ENCODE measurements at places on chromosomes 13 and 19.

DNA sequence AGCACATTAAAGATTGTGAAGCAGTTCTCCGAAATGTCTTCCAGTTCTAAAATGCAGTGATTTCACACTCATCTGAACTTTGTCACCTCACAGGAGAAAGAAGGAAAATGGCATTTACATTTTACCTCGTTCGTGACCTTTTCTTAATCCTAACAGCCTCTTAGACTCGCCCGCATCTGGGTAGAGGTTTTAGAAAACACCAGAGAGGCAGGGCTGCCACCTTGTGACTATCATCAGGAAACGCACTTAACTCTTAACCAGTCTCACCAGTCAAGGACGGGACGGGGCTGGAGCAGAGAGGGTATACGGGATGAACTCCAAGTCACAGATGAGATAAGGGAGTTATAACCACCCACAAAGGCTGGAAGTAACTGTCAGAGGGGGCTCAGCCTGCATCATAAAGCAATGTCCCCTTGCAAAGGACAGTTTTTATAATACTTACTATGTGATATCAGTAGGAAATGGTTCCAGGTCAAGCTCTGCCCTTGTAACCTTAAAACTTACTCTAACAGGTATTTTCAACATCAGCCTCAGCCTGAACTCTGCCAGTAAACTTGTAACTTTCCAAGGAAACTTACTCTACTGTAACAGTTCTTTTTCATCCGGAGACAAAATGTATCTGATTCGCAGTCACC, 8.6 kb upstream of the CEACAM6 start:
- no peak for DNase-seq

- no peak for DNase-seq
Observed at GRCh38 chr13:71922194-71922593, 55.2 kb upstream of the DACH1 start.

- no peak for DNase-seq
Observed at GRCh38 chr19:19552798-19553197, 14.7 kb downstream of the CILP2 start.

DNA sequence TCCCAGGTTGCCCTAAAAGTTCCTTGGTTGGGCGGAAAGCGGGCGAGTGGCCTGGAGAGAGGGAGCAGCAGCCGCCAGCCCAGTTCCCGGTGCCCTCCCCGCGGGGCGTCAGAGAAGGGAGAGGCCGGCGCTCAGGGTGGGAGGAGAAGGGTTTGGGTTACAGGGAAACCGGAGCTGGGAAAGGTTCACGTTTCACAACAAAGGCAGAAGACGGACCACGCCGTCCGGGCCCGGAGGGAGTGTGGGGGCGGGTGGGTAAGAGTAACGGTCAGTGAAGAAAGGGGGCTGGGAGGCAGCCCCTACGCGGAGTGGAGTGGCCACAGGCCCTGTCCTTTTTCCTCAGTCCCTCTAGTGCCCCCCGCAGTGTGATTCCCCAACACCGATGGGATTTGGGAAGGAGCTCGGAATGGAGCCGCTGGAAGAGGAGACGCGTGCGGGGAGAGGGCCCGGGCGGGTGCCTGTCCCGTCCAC, 1.6 kb downstream of the SIX5 start:
- no peak for DNase-seq

- no peak for DNase-seq
Observed at GRCh38 chr19:13195678-13196077, 45.5 kb downstream of the IER2 start.

DNA sequence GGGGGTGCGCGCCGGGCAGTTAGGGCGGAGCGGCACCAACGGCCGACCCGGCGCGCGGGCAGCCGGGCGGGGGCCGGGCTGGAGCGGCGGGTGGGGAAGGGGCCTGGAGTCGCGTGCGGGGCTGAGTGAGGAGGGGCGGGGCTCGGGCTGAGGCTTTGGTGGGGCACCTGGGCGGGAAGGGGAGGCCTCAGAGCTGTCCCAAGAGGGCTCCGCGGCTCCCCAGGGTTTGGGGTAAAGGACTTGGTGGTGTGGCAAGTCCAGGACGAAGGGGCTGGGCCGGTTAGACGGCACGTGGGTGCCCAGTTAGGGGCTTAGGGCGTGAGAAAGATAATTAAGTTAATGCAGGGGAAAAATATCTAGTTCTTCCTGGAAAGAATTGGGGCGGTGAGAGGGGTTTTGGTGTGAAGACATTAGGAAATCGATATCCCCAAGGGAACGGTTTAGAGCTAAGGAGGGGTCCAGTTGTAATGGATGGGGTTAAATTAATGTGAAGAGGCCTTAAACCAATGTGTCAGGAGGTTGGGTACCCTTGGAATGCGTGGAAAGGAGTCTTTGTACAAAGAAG, 496 bp downstream of the ZNF574 start:
- DNase-seq, result no peak

- DNase-seq, result no peak
Observed at GRCh38 chr19:32914879-32915660, 45.5 kb upstream of the SLC7A9 start.

DNA sequence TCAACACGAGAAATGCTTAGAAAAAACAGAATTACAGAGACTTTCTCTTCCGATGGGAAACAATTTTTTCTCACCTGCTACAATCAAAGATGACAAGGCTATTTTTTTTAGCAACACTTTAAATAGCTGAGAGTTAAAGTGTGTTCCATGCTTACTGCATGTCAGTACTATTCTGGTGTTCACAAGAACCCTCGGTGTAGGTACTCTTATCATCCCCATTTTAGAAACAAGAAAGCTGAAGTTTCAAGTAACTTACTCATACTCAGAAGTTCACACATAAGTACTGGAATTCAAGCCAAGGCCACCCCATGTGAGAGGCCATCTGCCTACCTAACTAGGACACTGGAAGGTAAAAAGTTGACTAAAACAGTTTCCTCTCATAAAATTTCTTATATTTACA, 9.0 kb upstream of the TNFRSF19 start:
- no peak for DNase-seq

GRCh38 chr19:7792281-7792680, 29.2 kb downstream of the CLEC4M start:
- DNase-seq, result no peak

GRCh38 chr13:55543053-55543452, 1597.7 kb upstream of the PRR20A start:
- no peak for DNase-seq

DNA sequence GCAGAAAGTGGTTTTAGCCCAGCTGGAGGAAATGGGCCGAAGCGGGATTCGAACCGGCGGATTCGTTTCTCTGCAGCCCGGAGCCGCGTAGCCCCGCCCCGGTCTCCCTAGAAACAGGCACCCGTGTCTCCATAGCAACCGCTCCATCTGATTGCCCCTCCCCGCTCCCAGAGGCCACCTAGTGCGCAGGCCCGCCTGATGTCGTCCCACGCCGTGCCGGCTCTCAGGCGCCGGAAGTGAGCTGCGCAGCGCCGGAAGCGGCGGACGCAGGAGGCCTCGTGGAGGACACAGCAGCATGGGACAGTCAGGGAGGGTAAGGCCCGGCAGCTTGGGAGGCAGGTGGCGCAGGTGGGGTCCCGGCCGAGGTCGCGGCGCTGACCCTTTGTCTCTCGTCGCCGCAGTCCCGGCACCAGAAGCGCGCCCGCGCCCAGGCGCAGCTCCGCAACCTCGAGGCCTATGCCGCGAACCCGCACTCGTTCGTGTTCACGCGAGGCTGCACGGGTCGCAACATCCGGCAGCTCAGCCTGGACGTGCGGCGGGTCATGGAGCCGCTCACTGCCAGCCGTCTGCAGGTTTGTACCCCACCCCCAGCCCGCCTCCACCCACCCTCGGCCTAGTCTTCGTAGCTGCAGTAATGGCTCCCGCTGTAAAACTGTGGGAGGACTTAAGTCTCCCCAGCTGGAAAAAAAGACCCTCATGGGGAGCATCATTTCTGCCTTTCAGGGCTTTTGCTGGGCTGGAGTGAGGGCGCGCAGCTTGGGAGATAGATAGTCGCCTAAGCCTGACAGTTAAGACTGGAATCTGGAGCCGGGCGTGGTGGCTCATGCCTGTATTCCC, at the start of gene PPAN:
PPAN (plus strand) TSS at position 263 of the 837 bp plus-strand sequence; CDS start at position 296, 33 bp downstream.
- peak; percentile 92 for DNase-seq

Measured in cerebellar nuclear complex (tissue), 1 donor.